Activated T-helper 17 cell treated with anti-CD3 and anti-CD28 coated beads, Interleukin-2, amount 50 U/mL, for 72 hours (primary cell): ENCODE measurements at places on chromosomes 3 and 15. TPM values are rescaled to one million over a fixed set of nuclear protein-coding genes. Genes with fewer than 3 reads are reported as not detected.

The C3orf70 gene
- not detected for total RNA-seq

The IL17RB gene
- 2.6 TPM for total RNA-seq

- no peak for ATAC-seq
These were observed 111.6 kb downstream of the RAB11A start for GRCh38 chr15:65980824-65981456.

- ATAC-seq, result no peak
These were observed 20.8 kb upstream of the APH1B start for GRCh38 chr15:63256433-63257274.

- ATAC-seq, result peak; percentile 69
These were observed 75.6 kb downstream of the MCTP2 start for GRCh38 chr15:94306700-94307650.

DNA sequence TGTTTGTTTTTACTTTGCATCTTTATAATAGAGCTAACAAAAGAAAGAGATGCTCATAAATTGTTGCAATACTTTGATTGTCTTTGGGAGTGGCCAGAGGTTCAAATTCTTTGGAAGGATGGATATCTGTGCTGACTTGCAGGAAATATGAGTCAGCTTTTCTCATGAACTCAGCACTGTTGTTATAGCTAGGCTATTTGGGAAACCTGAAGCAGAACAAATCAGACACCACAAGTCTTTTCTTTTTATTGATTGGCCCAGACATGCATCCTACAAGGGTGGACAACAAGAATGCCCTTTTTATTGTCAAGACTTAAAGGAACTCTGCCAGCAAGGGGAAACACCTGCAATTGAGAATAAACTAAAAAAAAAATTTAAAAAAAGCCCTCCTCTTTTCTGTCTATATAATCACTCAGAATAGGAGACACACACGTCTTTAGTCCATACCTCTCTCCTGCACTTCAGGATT, 4.6 kb upstream of the DENND4A start:
- no peak for ATAC-seq

GRCh38 chr15:25051399-25052154, 96.8 kb downstream of the SNRPN start:
- no peak for ATAC-seq
